ENCODE measurements at places on chromosomes 11 and 22.

DNA sequence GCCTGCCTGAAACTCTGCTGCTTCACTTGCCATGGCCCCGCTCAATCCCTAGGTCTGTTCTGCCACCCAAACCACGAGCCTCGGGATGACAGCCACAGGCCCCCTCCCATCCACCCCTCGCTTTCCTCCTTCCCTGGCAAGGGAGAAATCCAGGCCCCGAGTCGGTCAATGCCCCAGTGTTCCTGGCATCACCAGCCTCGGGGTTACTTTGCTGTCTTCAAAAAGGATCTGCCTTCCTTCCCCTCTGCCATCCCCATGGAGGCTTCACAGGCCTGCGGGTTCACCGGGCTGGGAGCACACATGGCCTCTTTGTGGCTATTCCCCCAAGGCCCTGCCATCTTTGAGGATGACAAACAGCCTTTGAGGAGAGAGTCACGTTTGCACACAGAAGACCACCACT lies 38.8 kb upstream of the ALX4 start:
- DNase-seq: no peak

DNA sequence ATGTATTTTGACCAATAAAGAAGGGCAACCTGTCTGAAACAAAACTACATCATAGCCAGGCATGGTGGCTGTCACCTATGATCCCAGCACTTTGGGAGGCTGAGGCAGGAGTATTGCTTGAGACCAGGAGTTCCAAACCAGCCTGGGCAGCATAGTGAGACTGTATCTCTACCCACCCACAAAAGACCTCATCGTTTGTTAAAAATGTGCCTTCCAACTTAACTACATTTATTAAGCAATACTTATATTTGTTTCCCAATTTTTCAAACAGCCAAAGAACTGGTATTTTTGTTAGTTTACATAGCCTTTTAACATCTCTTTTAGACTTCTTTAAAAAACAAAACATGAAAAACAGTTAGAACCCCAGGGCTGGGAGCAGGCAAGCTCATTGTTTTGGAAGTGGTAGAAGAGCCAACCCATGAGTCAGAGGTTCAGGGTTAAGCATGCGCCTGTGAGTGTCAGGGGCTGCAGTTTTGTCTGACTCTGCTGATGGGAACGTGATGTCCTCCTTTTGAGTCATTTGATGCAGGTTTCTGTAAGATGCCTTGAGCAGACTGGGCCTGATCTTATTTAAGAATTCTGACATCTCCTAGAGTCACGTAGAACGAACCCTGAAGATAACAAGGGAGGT lies 53.9 kb upstream of the CRTAM start:
- DNase-seq: no peak

- DNase-seq: peak; percentile 93
Observed at GRCh38 chr11:130448416-130449309, at the start of gene ADAMTS15. ADAMTS15 (plus strand) TSS chr11:130448645; CDS start chr11:130448974, 329 bp downstream.

DNA sequence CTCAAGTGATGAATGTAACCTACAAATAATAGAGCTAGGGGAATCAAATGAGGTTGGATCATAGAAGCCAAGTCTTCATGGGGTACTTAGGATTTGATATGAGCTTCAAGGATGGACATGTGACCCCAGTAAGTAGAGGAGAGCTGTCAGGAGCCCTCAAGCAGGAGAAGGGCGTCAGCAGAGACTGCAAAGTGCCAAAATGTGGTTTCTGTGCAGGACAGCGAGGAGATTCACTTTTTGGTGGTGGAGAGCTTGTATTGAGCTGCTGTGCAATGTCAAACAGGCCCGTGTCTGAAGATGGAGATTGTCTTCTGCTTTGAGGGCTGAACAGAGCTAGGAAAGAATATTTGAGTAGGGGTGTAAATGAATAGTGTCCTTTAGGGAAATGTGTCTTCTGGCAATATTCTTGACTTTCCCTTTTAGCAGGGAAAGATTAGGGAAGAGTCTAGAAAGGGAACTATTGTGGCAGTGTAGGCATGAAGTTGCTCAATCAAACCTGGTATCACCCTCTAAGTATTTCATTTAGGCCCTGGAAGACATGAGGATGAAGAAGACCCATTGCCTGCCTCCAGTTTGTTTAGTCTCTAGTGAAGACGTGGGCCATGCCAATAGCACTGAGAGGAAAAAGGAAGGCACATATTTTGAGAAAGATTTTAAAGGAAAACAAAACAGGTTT lies 31.2 kb upstream of the SORL1-AS1 start:
- no peak for DNase-seq

GRCh38 chr11:12221051-12221535 lies 110.7 kb downstream of the MICAL2 start:
- no peak for DNase-seq

DNA sequence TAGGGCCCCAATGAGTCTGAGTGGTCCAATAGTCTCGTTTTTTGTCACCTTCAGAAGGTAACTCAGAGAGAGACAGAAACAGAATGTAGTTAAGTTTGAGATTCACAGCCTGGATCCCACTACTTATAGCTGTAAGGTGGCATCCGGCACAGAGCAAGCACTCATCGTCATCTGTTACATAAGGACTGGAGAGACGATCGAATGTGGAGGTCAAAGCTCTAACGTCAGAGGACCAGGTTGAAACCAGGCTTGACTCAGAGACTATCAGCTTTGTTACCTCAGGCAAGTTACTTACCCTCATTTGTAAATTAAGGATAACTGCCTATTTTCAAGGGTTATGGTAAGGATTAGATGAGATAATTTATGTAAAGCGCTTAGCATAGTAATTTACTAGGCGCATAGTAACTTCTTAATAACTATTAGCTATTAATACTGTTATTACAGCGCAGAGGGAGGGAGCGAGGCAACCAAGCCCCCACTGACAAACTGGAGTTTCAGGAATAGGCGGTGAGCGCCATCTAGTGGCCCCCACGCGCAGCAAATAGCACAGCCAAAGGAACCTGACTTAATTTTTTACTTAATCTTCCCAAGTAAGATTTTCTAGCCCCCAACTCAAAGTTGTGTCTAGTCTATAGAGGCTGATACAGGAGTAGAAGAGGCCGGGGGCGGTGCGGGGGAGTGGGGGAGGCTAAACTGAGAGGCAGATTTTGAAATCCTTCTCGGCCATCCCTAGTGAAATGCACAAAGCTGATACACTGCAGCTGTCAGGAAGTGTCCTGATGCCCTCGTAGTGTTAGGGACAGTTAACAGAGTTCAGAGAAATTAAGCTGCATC lies 29.0 kb upstream of the API5 start:
- peak; percentile 67 for DNase-seq

DNA sequence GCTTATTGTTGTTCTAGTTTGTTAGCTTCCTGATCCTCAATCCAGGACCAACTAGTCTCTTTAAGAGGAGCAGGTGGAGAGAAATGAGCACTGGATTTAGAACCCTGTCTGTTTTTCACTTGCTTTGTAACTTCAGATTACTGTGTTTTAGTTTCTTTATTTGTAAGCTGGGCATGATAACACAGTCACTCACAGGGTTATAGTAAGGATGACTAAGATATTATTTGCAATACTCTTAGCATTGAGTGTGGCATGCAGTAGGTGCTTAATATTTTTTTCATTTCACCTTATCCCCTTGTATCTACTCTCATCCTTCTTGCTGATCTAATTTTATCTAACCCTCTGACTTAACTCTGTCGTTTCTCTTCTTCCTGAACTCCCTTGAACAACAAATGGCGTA lies 33.8 kb downstream of the DNHD1 start:
- no peak for DNase-seq

- peak; percentile 92 for DNase-seq
Observed at GRCh38 chr11:118929501-118930093, 3.9 kb upstream of the BCL9L start.

DNA sequence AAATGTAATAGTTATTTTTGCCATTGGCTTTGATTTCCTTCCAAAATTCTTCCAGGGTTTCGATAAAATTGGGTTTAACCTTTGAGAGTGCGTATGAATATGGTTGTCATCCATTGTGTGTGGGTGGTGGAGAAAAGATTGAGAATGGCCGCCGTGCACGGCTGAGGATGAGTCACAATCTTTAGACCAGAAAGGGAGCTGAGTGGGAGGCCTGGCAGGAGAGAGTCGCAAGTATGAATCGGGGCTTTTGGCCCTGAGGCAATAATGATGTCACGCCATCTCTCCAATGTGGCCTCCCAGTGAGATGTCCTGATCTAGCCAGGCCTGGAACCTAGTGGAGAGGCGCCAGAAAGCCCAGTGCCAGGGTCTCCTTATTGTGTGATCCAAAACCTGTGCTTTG lies 33.1 kb upstream of the SMPD1 start:
- no peak for DNase-seq

DNA sequence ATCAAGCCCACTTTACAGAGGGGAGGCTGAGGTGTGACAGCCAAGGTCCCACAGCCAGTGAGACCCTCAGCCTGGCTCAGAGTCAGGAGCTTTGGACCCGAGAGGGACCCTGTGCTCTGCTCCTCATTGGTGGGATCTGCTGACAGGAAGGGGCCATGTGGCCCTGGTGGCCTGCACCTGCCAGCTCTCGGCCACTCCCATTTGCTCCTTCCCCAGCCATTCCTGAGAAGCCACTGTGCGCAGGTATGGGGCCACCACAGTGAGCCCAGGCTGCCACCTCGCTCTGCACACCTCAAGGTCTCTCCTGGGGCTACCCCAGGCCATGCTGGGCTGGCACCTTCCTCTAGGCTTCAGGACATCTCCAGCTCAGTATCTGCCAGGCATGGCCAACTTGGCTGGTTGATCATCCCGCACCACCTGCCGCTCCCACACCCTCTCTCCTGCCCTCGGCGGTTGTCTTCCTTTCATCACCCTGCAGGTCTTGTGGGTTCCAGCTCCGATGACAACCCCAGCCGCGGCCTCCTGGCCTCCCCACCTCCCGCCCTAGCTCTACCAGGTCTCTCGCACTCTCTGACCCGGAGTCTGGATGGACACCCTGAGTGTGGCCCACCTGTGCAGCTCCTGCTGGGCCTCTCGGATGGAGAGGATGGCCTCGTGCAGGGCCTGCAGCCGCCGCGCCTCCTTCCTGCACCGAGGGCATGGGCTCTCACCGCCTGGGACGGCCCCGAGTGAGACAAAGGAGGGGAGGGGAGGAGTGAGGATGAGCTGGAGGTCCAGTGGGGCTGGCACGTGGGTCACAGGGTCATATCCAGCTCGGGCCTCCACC lies 32.2 kb upstream of the CARS1 start:
- DNase-seq: peak; percentile 55

DNA sequence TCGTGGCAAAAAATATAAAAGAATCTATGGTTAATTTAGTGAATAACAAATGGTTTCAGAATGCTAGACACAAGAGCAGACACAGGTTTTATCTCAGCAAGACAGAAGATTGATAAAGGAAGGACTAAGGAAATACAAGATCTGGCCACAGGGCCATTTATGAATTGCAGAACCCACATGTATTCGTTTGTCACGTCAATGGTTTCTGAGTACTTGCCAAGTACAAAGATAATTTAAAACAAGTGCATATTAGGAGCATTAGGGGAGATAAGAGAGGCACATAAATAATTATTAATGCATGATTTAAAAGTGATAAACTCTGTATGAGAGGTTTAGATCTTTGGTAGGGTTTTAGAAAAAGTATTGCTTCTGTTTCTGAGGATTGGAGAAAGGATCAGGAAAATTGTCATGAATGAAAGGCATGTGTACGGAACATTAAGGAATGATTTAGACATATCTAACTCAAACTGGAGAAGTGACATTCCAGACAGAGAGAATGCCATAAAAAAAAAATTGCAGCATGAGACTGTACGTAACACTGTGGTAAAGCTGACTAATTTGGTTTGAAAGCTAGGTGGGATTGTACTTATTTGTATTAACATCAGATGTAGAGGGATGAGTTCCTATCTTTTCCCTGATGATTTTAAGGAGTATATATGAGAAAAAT lies 727.1 kb downstream of the NELL1 start:
- DNase-seq: no peak

GRCh38 chr11:86722006-86722405 lies 49.6 kb upstream of the ME3 start:
- no peak for DNase-seq

DNA sequence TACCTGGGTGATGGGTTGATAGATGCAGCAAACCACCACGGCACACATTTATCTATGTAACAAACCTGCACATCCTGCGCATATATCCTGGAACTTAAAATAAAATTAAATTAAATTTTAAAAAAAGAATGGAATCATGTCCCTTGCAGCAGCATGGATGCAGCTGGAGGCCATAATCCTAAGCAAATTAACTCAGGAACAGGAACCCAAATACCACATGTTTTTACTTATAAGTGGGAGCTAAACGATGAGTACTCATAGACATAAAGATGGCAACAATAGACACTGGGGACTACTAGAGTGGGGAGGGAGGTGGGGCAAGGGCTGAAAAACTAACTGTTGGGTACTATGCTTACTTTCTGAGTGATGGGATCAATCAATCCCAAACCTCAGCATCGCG lies 40.9 kb downstream of the CWC15 start:
- no peak for DNase-seq

- DNase-seq: no peak
Observed at GRCh38 chr11:125968354-125968753, 22.5 kb downstream of the VSIG10L2 start.

DNA sequence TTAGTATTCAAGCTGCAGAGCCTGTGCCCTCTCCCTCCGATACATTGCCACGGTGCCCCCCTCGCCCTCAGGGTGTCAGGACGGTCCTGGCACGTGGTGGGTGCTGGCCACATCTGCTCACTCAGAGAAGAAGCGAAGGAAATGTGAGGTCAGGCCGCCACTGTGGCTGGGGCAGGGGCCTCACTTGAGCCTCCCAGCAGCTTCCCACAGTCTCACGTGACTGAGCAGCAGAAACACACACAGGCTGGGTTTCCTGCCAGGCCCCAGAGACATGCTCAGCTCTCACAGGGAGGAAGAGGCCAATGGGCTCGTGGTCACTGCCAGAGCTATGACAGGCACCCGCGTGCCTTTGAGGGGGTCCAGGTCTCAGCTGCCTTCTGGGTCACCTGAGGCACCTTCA lies 37.9 kb upstream of the PRR5 start:
- DNase-seq: no peak

DNA sequence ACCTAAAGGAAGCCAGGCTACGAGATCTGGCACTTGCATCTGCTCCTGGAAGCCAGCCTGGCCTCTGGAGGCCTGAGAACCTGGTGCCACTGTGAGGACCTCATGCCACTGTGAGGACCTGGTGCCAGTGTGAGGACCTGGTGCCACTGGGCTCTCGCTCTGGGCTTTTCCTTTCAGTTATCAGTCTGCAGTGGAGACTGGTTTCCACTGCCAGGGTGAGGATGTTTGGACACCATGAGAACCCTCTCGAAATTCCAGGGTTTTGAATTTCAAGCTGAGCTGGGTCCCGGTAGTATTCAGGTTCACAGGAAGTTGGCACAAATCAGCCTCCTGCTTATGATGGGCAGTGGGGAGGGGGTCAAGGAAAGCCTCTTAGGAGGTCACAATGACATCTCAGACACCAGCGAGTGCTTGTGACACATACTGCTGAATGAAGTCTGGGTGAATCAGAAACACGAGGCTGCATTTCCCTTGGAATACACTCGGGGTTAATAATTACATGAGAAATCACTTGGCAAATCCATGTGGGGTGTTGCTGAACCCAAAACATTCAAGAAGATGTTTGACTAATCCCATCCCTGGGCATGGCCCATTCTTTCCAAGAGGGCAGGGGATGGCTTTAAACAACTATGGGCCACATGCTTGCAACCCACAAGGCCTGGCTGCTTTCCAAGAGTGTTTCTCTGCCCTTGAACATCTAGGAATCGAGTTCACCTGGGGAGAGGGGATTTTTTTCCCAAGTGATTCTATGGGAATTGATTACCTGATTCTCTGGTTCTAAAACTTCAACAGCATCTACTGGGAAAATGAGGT lies 60.2 kb downstream of the LINC01488 start:
- DNase-seq: peak; percentile 71
